NCI-H526 treated with DMSO at 0.1 percent for 48 hours (cell line): ENCODE measurements at places on chromosomes 7 and 10.

GRCh38 chr7:37283716-37284115 lies 164.9 kb downstream of the ELMO1 start:
- no peak for DNase-seq

GRCh38 chr10:124935946-124936345 lies 6.0 kb upstream of the ZRANB1 start:
- no peak for DNase-seq

DNA sequence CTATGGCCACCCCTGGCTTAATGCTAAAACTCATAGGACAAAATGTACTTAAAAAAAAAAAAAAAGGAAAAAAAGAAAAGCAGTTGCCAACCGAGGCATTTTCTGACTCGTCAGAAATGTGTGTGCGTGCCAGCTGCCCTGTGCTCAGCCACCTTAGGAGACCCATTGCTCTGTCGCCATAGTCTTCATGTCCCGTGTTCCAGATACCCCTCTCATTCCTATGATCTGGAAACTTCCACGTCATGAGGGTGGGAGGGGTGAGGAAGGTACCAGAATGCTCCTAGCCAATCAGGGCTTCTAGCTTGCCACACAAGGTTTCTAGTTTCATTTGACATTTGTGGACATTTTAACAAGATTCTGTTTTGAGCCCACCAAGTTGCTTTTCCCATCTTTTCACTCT lies 212.9 kb downstream of the TCF7L2 start:
- DNase-seq = no peak

- no peak for DNase-seq
Measured at GRCh38 chr10:69348816-69349541, 67.7 kb downstream of the TACR2 start.

- no peak for DNase-seq
Measured at GRCh38 chr7:8212638-8213037, 49.3 kb downstream of the ICA1 start.

- DNase-seq = no peak
Measured at GRCh38 chr7:133491846-133492652, 239.2 kb downstream of the EXOC4 start.

GRCh38 chr7:101580596-101580995 lies 48.5 kb downstream of the MYL10 start:
- no peak for DNase-seq

GRCh38 chr10:27463961-27464360 lies 40.1 kb upstream of the RAB18 start:
- DNase-seq = no peak

- no peak for DNase-seq
Measured at GRCh38 chr7:156969972-156970420, 20.5 kb downstream of the NOM1 start.

DNA sequence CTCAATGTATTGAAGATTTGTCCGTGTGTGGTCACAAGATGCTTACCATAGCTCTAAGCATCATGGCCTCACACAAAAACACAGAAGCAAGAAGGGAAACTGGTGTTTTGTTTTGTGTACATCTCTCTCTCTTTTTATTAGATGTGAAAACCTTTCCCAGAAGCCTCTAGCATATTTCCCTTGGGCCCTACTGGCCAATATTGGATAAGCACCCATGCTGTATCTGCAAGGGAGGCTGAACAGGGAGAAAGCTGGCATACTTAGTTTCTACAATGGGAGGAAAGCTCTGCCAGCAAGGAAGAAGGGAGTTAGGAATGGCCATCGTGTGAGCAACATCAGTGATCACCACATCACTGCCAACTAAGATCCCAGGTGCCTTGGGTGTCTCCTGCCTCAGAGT lies 9.6 kb upstream of the NAMPT start:
- no peak for DNase-seq

- no peak for DNase-seq
Measured at GRCh38 chr7:1858435-1859265, 188.6 kb downstream of the ELFN1 start.
